ENCODE measurements at places on chromosomes 2 and 18.

DNA sequence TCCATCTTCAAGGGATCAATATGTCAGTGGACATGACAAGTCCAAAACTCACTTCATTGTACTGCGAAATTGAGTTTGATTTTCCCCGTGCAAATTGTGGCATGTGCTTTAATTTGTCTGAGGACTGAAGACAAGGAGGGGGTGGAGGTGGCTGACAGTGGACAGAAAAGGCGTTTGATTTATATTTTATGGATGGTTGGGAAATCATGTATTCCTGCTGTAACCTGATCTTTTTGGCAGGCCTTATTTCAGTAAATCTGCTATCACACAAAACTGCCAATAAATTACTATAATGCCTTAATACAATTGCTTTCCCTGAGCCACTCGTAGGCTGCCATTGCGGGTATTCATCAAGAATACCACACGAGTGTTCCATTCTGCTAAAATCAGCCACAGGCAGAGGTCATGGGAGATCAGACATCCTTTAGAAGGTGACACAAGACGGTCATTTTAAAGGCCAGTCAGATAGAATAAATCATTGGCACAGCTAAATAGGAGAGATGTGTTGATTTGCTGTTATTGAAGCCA is 720.5 kb downstream of the MBD2 start:
- no peak for DNase-seq

- DNase-seq, result no peak
These were observed 185.9 kb downstream of the PDE1A start for GRCh38 chr2:182240862-182241371.

DNA sequence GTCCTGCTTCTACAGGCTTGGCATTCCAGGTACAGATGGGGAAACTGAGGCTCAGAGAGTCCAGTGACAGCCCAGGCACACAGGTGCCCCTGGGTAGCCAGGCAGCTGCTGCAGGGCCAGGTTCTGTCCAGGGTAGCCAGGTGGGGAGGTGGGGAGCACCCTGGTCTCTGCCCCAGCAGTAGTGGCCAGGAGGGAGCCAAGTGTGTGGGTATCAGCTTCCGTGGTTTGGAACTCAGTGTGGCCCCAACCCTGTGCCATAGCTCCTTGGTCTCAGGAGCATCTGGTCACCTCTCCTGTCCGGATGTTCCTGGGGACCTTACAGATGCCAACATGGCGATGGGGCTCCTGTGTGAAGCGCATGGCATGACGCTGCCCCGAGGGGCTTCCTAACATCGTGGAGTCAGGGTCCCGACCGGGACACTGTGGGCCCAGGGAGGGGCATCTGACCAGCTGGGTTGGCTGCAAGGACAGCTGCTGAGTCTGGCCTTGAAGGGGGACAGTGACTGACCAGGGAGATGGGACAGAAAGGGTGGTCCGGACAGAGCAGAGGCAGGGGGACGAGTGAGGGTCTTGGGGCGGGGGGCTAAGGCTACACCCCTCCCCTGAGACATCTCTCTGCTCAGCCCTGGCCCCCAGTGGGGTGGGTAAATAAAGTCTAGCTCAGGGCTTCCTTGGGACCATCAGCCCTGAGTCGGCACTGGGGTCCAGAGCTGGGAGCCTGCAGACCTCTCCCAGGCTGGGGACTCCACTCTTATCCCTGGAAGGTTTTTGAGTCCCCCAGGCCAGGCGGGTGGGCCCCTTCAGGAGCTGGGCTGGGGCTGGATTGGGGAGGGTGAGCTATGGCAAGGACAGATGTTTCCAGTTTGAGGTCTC is 76.0 kb upstream of the SMAD7 start:
- DNase-seq, result no peak

DNA sequence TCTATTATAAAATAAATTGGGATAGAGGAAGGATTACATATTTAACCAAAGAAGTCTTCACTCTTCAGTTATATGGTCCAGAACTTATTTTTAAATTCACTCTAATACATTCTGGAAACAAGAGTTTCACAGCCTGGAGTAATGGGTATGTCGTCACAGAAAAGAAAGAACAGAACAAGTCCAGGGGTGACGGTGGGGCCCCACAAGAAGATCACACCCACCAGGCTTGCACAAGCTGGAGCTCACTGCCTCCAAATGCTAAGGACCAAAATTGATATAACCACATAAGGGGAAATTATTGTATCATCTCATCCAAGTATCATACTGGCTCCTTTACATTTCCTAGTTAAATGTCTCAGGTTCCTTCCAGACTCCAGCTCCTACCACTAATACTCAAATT is 11.3 kb downstream of the LRPPRC start:
- DNase-seq, result no peak

GRCh38 chr2:135839713-135840112 is 2.7 kb upstream of the LCT start:
- DNase-seq, result no peak

DNA sequence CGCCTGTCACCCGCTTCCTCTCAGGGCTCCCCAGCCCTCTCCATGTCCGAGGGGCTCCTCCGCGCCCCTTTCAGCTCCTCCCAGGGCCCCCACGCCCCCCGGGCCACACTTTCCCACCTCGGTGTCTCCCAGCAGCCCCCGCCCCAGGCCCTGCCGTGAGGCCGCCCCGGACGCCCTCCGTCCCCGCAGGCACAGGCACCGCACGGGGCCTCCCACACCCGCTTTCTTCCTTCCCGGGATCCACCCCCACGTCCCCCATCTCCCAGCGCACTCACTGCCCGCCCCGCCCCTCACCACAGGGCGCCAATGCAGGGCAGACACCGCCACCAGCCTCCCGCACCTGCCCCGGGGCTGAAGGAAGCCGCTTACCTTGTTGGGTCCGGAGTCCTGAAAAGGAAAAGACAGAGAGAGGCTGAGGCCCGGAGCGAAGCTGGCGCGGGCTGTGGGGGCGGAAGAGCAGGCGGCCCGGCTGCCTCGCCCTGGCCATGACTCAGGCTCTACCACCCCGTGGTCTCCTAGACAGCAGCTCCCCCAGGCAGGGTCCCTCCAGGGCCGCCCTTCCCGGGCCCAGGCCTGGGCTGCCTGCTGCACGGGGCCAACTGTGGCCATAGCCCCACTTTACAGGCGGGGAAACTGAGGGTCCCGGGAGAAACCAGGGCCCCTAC is 37.7 kb downstream of the KIF1A start:
- DNase-seq, result no peak

DNA sequence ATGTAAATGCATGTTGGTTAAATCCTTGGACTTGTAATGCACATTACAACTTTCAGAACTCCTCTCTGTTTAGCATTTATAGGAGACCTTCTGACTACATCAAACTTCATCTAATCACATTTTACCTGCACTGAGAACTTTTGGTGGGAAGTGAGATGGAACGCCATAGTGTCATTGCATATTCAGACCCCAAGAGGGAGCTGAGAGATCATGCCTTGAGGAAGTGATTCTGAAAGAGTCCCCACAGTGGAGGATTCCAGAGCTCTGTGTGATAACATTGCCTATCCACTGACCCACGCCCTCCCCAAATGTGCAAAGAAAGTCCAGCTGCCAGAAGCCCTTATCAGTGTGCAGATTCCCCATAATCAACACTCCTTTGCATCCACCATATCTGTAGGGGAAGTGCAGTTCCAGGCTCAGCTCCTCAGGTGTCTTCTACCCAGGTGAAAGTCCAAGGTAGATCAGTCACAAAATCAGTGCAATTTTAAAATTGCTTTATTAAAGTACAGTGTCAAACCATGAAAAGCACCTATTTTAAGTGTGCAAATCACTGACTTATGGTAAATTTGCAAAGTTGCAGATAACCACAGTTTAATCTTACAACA is 212.4 kb downstream of the RPIA start:
- DNase-seq, result no peak

- DNase-seq, result no peak
These were observed 173.7 kb downstream of the RAB3GAP1 start for GRCh38 chr2:135225781-135226180.

- DNase-seq, result no peak
These were observed 61.3 kb downstream of the PMAIP1 start for GRCh38 chr18:59961070-59961469.

GRCh38 chr2:44972771-44973535 is 31.5 kb downstream of the SIX3 start:
- no peak for DNase-seq

DNA sequence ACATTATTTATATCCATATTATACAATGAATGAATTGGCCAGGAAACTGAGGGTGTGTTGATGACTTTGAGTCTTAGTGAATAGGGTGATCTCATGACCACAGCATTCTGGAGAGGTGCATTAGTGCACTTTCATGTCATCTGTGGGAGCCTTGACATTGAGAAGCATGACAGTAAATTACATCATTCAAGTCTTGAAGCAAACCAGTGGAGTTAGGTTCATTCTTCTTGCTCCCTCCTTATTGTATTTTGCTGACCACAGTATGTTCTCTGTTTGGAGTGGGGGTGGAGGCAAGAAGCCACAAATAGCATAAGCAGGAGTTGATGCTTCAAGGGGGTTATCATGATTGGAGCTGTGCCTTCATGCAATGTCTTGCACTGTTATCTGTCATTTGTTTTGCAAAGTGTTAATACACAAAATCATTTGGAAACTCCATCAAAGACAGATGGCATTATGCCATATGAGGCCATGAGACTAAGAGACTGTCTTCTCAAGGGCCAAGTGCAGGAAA is 680.2 kb downstream of the NYAP2 start:
- no peak for DNase-seq

- no peak for DNase-seq
These were observed 39.8 kb downstream of the RBM45 start for GRCh38 chr2:178152033-178152432.

DNA sequence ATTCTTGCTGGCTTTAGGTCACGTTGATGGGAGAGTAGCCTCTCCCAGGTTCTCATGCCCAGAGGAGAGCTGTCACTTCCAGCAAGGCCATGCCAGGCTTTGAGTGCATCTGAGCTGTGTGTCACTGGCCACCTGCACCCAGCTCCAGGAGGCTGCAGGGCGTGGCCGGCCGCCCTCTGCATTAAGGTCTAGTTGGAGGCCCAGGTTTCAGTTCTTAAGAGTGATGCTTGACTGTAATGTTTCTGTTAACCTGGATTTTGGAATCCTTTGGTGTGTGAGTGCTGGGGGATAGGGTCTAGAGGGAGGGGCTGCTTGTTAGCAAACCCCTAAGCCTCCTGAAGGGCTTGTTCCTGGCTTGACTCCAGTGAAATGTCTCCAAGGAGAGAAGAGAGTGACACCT is 140.1 kb downstream of the ACOXL start:
- no peak for DNase-seq

DNA sequence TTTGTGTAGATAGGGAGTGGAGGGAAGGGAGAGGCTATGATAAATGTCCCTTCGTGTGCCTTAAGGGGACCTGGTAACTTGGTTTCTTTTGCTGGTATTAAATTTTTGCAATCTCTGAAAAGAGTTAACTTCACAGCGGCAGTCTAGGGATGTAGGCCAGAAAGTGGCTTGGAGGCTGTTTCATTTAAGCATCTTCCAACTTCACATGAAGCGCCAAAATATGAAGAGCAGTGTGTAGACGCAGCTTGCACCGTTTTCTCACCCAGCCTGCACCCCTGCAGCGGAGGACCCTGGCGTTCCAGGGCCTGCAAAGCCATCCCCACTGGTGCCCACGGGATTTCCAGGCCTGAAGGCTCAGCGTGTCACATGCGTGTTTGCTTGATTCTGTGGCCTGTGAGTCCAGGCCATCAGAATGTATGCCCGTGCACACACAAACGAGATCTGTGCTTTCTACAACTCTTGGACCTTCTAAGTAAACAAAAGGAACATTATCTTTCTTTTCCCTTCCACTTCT is 87.2 kb upstream of the EPB41L3 start:
- DNase-seq, result no peak

DNA sequence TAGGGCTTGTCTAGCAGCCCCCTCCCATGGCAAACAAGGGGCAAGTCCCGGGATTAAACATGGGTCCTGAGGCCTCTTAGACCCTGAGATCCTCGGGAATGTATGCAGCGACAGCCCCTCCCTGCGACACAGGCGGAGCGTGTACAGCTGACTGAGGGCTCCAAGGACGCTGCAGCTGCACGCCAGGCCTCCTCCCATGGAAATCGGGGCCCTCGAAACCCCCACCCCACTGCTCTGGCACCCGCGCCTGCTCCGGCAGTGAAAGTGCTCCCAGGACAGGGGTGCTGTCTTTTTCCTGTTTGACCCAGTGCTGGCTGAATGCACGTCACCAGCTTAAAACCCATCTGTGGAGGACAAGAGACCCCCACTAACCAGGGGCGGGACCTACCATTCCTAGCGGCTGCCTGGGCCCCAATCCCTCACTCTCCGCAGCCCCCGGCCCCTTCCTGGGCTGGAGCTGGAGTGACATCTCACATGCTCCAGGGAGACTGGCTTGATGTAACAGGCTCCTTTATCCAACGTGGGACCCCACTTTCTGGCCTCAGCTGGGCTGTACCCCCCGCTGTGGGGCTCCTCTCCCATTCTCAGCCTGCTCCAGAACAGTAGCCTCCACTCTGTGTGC is 247.7 kb downstream of the TWIST2 start:
- no peak for DNase-seq

DNA sequence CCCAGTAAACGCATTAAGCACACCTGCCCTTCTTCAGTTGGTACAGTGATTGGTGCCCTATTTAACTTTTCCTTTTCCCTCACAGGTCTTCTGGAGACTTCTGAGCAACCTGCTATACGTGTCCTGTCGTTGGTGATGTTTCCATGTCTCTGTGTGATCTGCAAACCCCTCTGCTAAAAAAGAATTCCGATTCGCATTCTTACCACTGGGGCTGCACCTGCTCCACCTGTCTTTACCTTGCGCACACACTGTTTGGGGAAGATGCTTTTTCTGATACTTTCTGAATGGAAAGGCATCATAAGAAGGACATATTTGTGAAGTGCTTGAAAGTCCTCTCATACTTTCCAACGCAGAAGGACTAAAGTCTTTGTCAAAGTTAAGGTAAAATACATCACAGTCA is 323.9 kb upstream of the SOX11 start:
- DNase-seq, result no peak

DNA sequence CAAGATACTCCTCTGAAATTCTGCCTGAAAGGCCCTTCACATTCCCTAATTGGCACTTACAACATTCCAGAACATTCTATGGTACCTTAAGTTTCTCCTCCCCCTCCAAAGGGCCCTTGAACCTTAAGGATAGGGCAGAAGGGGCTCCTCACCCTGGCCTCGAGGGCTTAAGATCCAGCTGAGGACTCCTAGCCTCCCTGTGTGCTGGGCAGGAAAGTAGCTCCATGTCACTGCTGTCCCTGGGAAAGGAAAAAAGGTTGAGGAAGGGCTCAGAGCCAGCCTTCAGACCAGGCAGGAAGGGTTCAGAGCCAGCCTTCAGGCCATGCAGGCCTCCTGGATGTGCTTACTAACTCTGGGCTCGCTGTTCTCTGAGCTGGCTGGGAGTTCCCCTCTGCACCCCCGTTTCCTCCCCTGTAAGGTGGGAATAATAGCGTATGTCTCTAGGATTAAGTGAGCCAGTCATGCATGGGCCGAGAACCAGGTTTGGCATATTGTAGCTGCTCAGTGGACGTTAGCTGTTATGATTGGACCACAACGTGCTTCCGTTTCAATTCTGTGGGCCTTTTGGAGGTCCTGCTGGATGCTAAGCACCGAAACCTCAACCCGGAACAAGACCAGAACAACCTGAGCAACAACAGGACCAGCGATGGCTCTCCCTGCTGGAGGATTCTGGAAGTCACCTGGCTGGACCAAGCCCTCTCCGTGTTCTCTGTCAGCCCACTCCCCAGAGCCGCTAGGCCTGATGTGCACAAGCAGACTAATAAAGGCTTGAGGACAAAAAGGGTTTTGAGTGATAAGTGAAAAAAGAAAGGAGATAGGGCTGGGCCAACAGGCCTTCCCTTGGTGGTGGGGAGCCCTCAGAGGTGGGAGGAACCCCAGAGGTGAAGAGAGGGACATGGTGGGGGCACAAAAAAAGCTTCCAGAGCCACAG is 1.0 kb upstream of the B3GNT7 start:
- no peak for DNase-seq

GRCh38 chr2:225779829-225780228 is 380.3 kb downstream of the NYAP2 start:
- no peak for DNase-seq

All from bone marrow (tissue), 2 donors.